ENCODE measurements at places on chromosomes 4 and X. TPM values are rescaled to one million over a fixed set of nuclear protein-coding genes. Genes with fewer than 3 reads are reported as not detected.
A peak's percentile ranks its signal among the peaks of the same experiment; 100 is the strongest.

DNA sequence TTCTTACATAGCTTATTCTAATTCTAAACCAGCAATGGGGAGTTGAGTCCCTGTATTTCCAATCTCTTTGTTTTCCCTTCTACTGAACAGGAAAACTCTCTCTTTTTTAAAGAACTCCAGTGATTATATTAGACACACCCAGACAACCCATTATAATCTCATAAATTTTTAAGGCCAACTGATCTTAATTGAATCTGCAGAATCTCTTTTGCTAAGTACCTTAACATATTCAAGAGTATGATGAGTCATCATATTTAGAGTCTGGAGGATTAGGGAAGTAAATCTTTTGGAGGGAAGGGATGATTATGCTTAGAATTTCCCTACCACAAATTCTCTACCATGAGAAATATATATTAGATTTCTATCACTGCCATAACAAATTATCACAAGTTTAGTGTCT lies 705.1 kb downstream of the CENPC start:
- no peak for DNase-seq

DNA sequence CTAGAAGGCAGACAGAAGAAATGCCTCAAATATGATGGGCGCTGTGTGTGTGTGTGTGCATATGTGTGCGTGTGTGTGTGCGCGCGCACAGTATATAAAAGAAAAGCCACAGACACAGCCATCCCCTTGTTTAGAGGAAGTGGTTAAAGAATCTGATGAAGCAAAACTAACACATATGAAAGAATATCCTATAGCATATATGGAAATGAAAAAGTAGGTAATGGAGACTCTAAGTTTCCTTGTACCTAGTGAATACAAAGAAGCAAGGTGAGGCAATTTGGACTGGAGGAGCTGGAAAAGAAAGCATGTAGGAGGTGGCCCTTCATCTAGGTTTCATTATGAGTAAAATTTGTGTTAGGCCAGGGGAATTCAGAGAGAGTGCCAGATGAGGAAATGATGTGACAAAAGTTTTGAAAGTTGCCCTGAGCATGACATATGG lies 58.6 kb upstream of the MCF2 start:
- no peak for DNase-seq

Gene ZNF518B
- 3.6 TPM for polyA plus RNA-seq

GRCh38 chr4:101066626-101067170 lies 280.6 kb downstream of the PPP3CA start:
- no peak for DNase-seq

GRCh38 chr4:68338625-68339024 lies 11.3 kb downstream of the YTHDC1 start:
- no peak for DNase-seq

DNA sequence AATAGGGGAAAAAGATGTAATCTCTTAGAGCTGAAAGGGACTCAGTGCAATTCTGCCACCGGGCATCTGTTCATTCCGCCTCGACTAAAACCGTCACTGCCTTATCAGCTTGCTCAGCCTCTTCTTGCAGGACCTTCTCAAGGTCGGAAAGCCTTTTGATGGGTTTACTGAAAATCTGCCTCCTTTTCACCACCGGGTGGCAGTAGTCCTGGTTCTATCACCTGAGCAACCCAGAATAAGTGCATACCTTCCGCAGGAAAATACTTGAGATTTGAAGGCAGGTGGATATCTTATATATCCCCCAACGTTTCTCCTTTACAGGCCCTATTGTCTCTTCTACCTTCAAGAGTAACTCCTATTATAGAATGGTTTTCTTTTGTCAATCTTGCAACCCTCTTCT lies 103.4 kb upstream of the PAK3 start:
- peak; percentile 24 for DNase-seq

GRCh38 chr4:77931452-77932135 lies 69.0 kb downstream of the MRPL1 start:
- DNase-seq: no peak

Gene MTCP1
- polyA plus RNA-seq: 3.7 TPM

Gene BEX1
- 170 TPM for polyA plus RNA-seq

Gene SLC9B1
- 0.21 TPM for polyA plus RNA-seq

DNA sequence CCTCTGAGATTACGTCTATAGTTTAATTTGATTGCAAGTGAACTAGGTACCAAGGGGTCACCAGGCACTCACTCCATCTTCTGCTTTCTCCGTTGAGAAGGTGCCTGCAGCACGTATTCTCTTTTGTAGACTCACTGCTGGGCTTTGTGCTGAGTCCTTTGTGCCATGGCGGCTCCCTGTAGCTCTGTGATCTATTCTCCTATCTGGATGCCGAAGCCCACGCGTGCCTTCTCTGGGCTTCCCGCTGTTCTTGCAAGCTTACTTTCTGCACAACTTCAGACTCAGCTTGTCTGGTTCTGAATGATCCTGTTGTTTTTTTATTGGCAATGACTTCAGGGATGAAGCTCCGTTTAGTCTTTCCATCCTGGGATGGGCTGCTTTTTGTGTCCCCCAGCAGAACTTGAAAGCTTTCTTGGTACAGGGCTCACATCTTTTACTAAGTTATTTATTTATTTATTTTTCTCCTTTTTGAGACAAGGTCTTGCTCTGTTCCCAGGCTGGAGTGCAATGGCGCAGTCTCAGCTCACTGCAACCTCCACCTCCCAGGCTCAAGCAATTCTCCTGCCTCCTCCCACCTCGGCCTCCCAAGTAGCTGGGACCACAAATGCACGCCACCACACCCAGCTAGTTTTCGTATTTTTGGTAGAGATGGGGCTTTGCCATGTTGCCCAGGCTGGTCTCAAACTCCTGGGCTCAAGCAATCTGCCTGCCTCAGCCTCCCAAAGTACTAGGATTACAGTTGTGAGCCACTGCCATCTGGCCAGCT lies 100.9 kb upstream of the NKX1-1 start:
- DNase-seq: peak; percentile 4

- no peak for DNase-seq
Observed at GRCh38 chr4:107050525-107051135, 14.5 kb upstream of the DKK2 start.

DNA sequence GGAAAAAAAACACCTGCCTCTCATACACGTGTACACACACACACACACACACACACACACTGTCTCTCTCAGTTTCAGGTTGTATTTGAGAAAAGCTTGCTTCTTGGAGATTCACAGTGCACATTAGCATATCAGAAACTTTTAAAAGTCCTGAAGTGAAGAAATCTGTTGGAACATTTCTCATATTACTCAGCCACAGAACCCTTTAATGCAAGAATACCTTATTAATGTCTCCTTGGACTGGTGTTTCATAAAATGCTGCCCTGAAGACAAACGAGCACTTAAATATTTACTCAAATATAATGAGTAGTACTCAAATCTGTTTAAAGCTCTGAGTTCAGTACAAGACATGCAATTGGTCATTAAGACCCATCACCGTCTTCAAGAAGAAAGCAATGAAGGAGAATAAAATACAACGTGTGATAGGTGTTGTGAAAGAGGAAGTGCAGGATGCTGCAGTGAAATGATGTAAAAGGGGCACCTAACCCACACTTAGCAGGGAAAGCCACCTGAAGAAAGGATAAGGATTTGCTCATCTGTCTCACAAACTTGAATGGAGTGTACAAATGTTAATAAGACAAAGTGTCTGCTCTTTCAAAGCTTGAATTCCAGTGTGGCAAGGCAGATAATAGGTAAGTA lies 57.0 kb downstream of the DCLK2 start:
- DNase-seq: no peak

DNA sequence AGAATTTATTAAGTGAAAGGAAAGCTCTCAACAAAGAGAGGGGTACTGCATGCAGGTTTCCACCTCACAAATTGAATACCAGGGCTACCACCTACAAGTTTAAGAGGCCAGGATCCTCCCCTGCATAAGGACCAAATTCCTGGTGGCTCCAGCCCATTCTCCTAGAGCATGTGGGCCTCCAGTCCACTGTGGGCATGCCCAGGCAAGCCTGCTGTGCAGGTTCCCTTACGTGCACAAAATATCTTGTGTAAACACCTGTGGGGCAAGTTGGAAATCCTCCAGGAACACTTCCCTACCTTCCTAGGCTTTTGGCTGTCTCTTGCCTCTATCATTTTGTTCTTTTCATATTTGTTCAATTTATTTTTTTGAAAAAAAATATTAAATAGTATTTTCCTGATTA lies 724.3 kb downstream of the ARAP2 start:
- DNase-seq: no peak

- DNase-seq: no peak
Observed at GRCh38 chr4:181688432-181688831, 554.8 kb upstream of the TENM3 start.

Gene KLHL4
- polyA plus RNA-seq: 0.24 TPM
